ENCODE measurements at places on chromosomes 2 and 18.

DNA sequence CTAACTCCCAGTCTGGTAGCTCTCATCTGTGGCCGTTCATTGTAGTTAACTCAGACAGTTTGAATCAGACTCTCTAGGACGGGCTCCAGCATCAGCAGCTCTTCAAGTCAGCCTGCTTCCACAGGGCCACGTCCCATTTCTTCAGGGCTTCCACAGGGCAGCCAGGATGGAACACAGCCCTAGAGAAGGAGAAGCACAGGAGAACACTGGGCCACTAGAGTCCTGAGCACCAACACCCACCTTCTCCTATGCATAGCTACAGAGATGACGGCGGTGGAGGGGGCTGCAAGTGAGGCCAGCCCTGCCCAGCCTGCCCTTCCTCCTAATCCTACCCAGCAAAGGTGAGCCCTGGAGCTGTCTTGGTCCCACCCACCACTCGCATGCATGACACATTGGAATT, 10.2 kb upstream of the TEX261 start:
- DNase-seq = no peak

- DNase-seq = no peak
These were observed 38.2 kb downstream of the KCMF1 start for GRCh38 chr2:85009019-85009618.

GRCh38 chr2:71330585-71331330, 824 bp upstream of the ZNF638 start:
- DNase-seq = no peak

DNA sequence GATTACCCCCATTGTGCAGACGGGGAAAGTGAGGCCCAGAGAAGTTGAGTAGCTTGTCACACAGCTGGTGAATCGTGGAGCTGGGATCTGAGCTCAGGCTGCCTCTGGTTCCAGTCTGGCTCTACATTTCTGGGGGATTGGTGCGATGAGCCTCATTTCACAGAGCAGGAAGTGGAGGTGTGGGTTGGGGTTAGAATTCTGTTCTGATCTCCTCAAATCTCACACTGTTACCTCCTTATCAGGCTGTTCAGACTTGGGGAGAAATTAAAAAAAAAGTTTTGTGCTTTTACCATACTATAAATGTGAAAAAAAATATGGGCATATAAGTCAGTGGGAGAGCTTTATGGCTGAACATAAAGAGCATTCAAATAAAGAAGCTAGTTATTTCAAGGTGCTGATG, 21.6 kb downstream of the SH3RF3 start:
- DNase-seq = peak; percentile 23

DNA sequence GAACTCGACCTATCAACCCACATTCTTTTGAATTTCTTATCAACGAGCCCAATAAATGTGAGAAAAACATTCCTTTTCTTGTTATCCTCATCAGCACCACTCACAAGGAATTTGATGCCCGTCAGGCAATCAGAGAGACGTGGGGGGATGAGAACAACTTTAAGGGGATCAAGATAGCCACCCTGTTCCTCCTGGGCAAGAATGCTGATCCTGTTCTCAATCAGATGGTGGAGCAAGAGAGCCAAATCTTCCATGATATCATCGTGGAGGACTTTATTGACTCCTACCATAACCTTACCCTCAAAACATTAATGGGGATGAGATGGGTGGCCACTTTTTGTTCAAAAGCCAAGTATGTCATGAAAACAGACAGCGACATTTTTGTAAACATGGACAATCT, 378.2 kb downstream of the STK39 start:
- DNase-seq = no peak

DNA sequence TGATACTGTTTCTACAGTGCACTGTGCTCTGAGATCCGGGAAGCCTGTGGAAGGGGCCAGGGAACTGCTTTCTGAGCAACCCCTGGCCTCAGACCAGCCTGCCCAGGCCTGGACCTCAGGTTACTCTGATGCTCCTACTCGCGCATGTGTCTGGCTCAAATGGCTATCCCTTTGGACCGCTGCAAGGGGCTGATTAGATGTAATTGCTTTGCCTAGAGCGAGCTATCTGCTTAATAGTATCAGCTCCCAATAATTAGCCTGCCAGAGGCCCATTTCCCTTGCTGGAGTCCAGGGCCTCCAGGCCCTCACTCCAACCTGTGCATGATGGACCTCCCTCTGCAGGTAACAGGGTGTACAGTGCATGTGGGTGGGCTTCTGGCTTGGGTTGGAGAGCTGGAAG, 7.2 kb upstream of the KCNK3 start:
- no peak for DNase-seq

- peak; percentile 8 for DNase-seq
These were observed 54.6 kb downstream of the INHBB start for GRCh38 chr2:120400551-120400950.

GRCh38 chr18:40851014-40851429, 1104.0 kb upstream of the PIK3C3 start:
- no peak for DNase-seq

DNA sequence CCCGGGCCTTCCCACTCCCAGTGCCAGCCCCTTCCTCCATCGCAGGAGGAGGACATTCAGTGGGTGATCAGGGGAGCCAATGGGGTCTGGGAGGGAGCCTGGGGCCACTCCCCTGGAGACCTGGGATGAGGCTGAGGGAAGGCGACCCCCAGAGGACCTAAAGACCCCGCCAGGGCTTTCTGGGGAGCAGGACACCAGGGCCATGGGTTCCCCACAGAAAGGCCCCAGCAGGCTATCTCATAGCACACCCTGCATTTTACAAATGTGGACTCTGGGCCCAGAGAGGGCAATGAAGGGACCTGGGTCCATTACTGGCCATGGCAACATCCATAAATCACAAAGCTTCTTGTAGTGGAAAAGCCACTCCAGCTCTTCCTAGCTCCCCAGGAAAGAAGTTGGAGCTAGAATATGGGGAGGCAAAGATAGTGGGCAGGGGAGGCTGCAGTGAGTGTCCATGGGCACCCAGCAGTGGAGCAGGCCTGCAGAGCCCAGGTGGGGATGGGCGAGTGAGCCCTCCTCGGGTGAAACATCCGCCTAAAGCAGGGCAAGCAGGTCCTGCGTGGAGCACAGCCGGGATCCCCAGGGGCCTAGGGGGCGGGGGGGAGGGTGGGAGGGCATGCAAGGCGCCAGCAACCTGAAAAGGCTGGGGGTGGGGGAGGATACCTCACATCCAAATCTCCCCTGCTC, 13.8 kb downstream of the CYP26B1 start:
- DNase-seq = no peak

- no peak for DNase-seq
These were observed 10.4 kb upstream of the CAVIN2 start for GRCh38 chr2:191857259-191857805.

GRCh38 chr2:175855794-175856453, 146.1 kb downstream of the LNPK start:
- no peak for DNase-seq

DNA sequence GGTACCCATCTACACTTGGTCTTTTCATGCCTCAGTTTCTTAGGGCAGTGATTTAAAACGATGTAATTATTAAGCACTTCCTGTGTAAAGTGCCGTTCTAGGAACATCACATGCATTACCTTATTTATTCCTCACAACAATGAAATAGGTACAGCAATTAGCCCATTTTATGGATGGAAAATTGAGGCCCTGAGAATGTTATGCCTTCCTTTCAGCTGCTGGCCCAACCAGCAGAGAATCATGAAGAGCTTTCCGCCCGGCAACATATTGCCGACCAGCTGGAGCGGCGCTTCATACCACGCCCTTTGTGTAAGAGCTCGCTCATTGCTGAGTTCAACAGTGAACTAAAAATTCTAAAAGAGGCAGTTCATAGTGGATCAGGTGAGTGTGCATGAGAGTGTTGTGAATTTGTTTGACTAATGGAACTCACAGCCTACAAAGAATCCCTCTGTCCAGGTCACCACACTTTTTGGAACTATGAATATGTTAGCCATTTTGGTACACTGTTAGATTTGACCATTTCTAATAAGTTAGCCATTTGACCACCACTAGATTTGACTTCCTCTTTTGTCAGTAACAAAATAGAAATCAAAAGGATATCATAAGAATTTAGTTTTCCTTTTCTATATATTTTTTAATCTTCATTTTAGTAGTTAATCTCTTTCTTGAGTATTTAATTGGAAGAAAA, 25.6 kb upstream of the RPE start:
- DNase-seq = no peak

GRCh38 chr2:45884126-45884525, 232.7 kb downstream of the PRKCE start:
- no peak for DNase-seq

DNA sequence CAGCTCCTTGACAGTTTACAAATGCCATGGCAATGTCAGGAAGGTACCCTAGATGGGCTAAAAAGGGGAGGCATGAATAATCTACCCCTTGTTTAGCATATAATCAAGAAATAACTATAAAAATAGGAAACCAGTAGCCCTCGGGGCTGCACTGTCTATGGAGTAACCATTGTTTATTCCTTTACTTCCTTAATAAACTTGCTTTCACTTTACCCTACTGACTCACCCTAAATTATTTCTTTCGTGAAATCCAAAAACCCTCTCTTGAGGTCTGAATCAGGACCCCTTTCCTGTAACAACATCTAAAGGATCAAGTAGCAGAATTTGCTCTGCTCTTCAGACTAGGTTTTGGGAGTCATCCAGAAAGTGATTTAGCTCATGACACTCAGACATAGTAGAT, 43.7 kb downstream of the CD8B2 start:
- DNase-seq = no peak

DNA sequence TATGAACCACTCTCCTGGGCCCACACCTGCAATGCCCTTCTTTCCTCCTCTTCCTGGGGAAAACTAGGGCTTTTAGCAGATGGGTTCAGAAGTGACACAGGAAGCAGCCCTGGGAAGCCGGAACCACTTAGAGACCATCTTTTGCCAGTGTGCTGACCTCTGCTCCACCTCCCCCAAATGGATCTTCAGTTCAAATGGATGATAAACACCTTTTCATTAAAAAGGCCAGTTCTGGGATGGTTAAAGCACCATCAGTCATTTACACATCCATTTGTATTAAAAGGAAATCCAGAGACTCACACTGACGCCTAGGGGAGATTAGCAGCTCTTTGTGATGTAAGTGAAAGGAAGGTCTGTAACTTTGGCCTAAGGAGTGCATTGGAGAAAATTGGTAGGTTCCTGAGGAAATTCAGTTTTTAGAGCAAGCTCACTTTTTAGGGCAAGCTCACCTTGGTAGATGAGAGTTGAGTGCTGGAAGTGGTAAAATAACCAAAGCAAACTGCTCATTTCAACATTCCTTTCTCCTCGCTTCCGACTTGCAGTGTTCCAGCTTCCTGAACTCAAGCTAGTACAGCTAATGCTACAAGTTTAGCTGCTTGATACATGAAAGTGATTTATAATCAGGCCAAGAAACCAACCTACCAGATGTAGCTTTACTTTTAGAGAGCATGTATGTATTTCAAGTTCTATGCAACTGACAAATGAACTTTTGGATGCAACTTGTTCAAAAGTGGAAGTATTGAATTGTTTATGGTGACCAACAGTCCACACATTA, 47.7 kb downstream of the ACTR2 start:
- no peak for DNase-seq

DNA sequence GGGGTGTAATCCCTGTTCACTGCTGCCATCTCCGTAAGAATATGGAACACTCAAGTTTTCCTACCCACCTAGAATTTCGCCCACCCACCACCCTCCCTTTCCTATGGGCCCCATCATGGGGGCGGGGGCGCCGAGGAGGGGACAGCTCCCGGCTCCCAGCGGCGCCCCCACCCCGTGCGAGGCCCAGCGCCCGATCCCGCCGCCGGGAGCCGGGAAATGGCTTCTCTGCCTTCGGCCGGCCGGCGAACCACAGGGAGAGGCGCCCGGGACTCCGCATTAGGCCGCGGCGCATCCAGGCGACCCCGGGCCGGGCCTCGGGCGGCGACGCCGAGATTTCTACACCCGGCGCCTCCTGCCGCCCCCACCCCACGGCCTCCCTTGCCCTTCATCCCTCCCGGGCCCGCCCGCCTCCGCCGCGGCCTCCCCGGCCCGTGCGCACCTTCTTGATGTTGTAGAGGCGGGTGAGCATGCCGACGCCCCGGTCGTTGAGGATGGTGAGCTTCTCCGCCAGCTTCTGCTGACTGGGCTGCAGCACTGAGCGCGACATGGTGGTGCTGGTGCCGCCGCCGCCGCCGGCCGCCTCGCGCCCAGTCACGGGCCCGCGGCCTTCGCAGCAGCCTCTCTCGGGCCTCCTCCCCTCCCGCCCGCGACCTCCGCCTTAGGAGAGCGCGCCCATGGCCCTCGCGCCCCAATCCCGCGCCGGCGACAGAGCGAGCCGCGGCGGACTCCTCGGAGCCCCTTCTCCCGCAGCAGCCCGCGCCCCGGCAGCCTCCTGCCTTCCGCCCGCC, 510 bp downstream of the NCKAP1 start:
- no peak for DNase-seq

GRCh38 chr2:159639071-159639470, 22.7 kb upstream of the BAZ2B start:
- no peak for DNase-seq

DNA sequence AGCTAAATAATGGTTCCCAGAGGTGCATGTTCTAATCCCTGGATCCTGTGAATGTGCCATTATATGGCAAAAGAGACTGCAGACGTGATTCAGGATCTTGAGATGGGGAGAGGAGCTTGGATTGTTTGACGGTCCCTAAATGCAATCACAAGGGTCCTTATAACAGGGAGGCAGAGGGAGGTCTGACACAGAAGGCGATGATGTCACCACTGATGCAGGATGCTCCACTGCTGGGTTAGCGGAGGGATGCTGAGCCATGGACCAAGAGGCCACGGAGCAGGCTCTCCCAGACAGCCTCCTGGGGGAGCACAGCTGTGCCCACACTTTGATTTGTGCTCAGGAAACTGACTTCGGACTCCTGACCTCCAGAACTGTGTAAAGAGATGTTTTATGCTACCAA, 156.2 kb downstream of the UXS1 start:
- no peak for DNase-seq

- no peak for DNase-seq
These were observed 162.6 kb downstream of the PAX3 start for GRCh38 chr2:222136106-222136630.

- no peak for DNase-seq
These were observed 89.4 kb downstream of the TNS1 start for GRCh38 chr2:217913436-217913835.

Measured in activated T-cell treated with anti-CD3 and anti-CD28 coated beads, Interleukin-2, amount 50 U/mL, for 24 hours (primary cell).